Activated CD4-positive, alpha-beta T cell treated with anti-CD3 and anti-CD28 coated beads for 1 hour (primary cell): ENCODE measurements at places on chromosomes 12 and 14.

DNA sequence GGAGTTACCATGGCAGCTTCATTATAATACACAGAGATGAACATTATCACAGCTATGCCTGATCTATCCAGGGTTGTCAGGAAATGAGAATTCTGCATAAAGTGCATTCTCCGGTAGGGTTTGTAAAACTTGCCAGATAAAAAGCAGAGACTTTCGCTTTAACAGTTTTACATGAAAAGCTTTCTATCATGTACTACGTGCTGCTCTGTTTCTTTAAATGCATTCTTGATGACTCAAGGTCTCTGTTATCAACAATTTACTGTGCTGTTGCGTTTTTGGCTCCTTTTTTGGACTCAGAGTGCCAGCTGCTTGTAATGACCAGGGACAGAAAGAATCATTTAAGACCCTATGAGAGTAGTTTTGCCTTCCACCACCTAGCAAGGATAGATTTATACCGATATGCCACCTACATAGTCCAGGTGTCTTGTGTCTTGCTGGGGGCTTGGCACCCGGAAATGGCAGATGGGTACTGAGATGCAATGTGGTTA, 371.2 kb downstream of the BTG1 start:
- DNase-seq: no peak

- DNase-seq: no peak
These were observed 6.0 kb downstream of the PRMT8 start for GRCh38 chr12:3496957-3497356.

DNA sequence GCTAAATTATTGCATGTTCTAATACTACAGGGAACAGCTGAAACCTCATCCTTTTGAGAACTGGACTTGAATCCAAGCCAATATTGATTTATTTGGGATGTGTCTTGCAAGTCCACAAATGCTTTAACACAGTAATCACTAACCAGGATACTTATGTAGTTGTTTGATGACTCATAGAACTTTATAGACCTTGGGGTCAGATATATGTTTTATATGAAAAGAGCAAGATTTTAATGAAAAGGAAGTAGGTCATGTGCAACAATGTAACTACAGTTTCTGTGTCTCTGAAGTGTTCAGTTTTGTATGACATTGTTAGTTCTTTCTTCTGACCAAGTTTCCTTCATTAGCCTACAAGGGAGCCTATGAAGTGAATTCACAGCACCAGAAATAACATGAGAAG, 352.0 kb downstream of the ZFP36L1 start:
- DNase-seq: no peak

- no peak for DNase-seq
These were observed 105.1 kb downstream of the SINHCAF start for GRCh38 chr12:31220633-31221550.

GRCh38 chr12:120960657-120961056, 17.7 kb upstream of the HNF1A start:
- DNase-seq: no peak

DNA sequence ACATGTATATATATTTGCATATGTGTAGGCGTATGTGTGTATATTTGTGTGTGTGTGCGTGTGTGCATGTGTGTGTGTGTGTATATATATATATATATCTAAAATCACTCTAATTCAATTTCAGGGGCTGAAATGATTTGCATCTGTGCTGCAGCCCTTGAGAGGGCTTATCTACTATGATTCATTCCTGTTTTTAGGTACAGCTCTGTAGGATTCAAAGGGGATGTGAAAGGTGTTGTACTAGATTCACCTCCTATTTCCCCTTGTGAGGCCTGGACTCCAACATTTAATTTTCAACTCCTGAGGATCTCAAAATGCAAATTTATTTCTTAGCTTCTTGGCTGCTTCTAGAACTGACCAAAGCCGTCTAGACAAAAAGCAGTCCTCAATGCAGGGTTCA, 11.1 kb downstream of the ERP27 start:
- DNase-seq: no peak

- DNase-seq: no peak
These were observed 400.9 kb upstream of the PDE3A start for GRCh38 chr12:19967431-19967830.

DNA sequence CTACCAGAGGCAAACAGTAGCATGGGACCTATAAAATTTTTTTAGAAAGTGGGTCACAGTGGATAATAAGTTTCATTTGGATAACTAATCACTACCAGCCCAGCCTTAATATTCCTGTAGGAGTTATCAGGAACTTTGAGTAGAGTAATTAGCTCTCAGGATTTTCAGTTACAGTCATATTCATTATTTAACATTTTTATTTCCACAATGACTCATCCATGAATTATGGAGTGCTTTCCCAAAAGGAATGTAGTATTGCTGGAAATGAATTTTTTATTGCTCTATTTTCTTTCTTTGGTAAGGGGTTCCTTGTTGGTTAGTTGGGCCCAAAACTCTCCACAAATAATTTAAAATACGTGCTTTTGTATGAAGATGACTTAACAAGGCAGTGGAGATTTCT, 53.7 kb downstream of the ERC1 start:
- DNase-seq: no peak

DNA sequence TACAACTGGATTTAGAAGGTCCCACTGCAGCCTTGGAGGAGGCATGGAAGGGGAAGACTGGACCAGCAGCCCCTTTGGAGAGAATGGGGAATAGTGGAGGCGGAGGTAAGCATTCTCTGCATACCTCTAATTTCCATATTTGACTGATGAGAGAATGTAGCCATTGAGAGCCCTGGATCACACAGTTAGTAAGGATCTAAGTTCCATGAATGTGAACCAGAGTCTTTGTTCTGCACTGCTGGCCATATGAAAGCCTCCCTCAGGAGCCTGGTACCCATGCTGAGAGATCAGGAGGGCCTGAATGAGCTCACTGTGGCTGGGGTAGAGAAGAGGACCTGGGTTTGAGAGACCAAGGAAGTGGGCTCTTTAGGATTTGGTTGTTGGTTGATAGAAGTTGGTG, 192.1 kb downstream of the TMEM132C start:
- no peak for DNase-seq

GRCh38 chr12:95205685-95206084, 11.6 kb downstream of the FGD6 start:
- no peak for DNase-seq

- no peak for DNase-seq
These were observed 7.6 kb downstream of the AJUBA start for GRCh38 chr14:22974530-22975313.

GRCh38 chr12:8658346-8658745, 4.3 kb downstream of the MFAP5 start:
- DNase-seq: no peak

DNA sequence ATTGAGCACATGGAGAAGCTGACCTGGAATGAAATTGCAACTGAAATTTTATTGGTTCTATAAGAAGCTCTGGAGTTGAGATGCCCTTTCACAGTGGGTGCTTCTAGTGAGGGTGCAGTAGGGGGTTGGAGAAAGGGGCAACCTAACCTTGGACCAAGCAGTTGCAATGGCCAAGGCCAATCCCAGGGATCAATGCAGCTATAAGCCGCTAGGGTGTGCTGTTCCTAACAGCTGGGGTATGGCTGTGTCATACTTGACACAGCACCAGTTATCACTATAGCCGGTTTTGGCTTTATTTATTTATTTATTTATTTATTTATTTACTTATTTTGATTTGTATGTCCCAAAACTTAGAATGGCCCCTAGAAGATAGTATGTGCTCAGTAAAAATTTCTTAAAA, 505.9 kb downstream of the FLRT2 start:
- DNase-seq: no peak

DNA sequence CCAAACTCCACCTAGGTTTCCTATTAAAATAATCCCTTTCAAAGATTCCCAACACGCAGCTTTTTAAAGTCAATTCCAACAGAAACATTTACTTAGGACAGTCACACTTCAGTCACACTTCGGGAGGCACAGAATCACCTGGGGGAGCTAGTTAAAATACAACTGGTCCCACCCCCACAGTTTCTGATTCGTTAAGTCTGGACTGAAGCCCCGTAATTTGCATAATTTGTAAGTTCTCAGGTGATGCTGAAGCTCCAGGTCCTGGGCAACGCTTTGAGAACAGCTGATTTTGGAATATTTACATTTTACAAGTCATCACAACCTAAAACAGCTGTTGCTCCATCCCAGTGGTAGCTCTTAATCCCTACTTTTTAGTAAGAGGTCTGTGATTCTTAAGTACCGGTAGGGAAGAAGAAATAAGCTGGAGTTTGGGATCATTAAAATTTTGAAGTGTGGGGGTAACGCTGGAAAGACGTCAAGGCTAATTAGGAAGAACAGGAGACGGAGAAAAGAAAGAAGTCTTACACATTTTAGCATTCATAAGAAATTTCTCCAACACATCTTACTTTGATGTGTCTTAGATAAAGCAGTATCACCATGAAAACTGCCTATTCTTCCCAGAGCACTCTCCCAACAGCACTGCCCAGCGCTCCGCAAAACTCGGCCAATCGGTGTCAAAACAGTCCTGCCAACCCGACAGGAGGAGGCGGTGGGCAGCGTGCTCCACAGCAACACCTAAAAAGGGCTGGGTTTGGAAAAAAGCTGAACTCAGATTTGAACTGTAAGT, 1.1 kb downstream of the IPO8 start:
- no peak for DNase-seq

GRCh38 chr12:113072136-113072535, 15.6 kb downstream of the DTX1 start:
- no peak for DNase-seq

- no peak for DNase-seq
These were observed 1.6 kb downstream of the KRT71 start for GRCh38 chr12:52551216-52551865.

DNA sequence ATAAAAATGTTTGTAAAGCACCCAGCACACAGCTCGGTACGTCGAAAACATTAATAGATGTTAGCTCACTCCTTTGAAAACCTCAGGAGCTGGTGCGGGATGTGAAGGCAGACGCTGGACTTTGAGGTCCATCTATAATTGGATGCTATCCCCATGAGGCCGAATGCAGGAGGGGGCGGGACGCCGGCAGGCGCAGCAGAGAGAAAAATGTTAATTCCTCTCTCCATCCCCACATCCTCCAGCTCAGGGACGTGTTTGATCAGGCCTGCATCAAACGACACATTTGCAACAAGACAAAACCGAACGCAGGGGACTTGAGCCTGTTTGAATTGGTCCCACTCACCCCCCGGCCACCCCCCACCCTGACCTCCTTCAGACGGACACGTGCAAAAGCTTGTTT, 231.0 kb downstream of the RBM19 start:
- DNase-seq: no peak

DNA sequence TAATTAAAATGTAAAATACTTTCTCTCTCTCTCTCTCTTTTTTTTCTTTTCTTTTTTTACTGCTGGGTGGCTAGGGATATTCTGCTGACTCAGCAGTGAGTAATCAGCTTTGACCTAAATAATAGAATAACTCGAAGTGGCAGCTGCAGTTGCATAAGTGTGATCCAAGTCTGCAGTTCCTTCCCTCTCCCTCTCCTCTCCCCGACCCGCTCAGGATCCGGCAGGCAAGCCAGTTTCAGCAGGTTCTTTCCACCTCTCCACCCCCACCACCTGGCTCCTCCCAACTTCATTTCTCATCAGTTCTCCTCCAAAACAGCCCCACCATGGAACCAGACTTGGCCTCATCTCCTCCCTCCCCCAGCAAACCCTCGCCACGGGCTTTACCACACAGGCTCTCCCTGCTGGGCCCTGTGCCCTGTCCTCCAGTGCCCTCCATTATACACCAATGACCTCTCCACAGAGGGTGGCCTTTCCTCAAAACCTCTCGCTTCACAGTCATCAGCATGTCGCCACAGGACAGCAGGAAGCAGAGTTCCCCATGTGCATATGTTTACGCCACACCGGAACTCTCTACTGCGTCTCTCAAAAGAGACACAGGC, 22.4 kb downstream of the SLC7A8 start:
- DNase-seq: no peak

GRCh38 chr12:127257366-127257935, 1009.5 kb upstream of the TMEM132C start:
- DNase-seq: no peak

GRCh38 chr14:20794644-20795369, 7.8 kb downstream of the RNASE1 start:
- DNase-seq: no peak

- no peak for DNase-seq
These were observed 93.6 kb downstream of the STAB2 start for GRCh38 chr12:103680591-103681141.

GRCh38 chr12:47698055-47698454, 7.8 kb downstream of the RPAP3 start:
- DNase-seq: no peak

DNA sequence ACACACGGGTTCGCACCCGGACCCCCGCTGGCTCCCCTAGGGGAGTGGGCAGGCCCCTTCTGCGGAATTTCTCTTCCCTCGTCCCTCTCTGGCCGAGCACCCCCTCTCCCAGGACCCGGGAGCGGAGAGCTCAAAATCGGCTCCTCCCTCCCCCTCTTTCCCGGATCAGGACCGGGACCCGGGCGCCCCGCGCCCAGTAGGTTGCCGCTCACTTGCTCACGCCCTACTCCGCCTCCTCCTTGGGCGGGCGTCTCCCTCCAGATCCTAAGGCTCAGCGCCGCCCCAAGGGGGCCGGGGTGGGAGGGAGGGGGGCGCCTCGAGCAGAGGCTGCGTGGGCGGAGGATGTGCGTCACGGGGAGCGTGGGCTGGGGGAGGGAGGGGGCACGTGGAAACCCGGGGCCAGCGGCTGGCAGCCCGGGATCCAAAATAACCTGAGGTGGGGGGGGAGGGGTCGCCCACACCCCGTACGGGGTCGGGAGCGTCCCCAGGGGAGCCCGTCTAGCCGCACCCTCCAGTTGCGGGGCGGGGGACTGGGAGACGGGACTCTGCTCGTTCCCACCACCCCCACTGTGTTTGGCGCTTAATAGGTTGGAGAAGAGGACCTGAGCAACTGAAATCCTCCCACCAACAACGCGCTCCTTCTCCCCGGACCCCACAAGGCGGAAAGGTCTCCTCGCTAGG, 1.8 kb upstream of the NAB2 start:
- DNase-seq: peak; percentile 91

- no peak for DNase-seq
These were observed 8.6 kb downstream of the WDR89 start for GRCh38 chr14:63632932-63633514.

- no peak for DNase-seq
These were observed 60.9 kb upstream of the NID2 start for GRCh38 chr14:52129721-52130120.

DNA sequence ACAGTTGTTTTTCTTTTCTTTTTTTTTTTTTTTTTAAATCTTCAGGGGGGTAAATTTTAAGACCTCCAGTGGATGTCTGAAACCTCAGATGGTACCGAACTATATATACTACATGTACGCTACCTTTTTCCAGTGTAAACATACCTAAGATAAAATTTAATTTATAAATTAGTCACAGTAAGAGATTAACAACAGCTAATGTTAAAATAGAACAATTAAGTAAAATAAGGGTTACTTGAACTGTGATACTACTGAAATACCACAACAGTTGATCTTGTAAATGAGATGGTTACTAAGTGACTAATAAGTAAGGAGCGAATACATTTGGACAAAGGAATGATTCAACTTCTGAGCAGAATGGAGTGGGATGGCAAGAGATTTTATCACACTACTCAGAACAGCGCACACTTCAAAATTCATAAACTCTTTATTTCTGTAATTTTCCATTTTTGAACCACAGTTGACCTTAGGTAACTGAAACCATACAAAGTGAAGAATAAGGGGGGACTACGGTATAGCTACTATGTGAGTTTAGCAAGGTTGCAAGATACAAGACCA, 80.5 kb upstream of the PCED1B start:
- no peak for DNase-seq

- DNase-seq: no peak
These were observed 47.6 kb downstream of the EML1 start for GRCh38 chr14:99840774-99841305.

GRCh38 chr12:10511756-10512355, 6.2 kb downstream of the EIF2S3B start:
- no peak for DNase-seq
